ENCODE measurements at places on chromosomes 4 and X. TPM values are rescaled to one million over a fixed set of nuclear protein-coding genes. Genes with fewer than 3 reads are reported as not detected.

EDA2R gene
- total RNA-seq: 2.3 TPM

C4orf50 gene
- total RNA-seq: 0.18 TPM

SEC31A gene
- total RNA-seq: 138 TPM

SOWAHD gene
- total RNA-seq: 0.59 TPM

TXK gene
- total RNA-seq: 1.8 TPM

RADX gene
- total RNA-seq: 8.0 TPM

FHDC1 gene
- 0.07 TPM for total RNA-seq

PRICKLE3 gene
- total RNA-seq: 26.9 TPM

MAGEB10 gene
- not detected for total RNA-seq

CBR4 gene
- 17.8 TPM for total RNA-seq

CCKAR gene
- total RNA-seq: not detected

DNA sequence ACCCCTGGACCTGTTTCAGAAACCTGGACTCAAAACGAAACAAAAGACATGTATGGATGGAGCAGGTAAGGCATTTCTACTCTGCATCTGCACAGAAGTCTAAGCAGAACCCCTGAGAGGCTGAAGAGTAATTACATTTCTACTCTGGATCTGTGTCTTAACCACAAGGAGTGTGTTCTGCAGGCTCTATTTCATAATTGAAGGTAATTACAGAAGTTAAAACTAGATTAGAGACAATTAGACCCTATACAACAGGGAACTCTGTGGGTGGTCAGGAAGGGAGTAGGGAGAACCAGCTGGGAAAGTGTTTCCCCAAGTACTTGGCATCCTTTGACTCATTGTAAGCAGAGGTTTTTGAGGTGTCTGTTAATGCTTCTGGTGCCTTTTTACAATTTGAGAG is 69.8 kb downstream of the IGSF1 start:
- no peaks in the 10 kb centered on the region for H3K36me3 ChIP-seq
- H3K27ac ChIP-seq: no peak overlapping the region
- no peaks in the 10 kb centered on the region for H3K27me3 ChIP-seq
- no peak overlapping the region for H3K4me3 ChIP-seq

DNA sequence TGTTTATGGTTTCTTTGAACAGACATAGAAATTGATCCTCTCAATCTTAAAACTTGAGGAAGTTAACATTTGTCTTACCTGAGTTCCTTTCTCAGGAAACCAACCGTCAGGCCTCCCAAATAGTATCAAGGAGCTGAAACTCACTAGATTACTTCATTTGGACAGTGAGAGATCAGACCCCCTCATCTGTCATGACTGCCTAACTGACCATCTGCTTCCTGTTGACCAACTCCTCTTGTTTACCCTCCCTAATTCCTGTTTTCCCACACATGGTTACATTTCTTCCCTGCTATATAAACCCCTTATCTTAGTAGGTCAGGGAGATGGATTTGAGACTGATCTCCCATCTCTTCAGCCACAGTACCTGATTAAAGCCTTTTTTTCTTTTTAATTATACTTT is 46.2 kb upstream of the NMU start:
- no peak for DNase-seq
- no peaks in the 10 kb centered on the region for H3K4me1 ChIP-seq
- no peaks in the 10 kb centered on the region for H3K36me3 ChIP-seq
- no peak overlapping the region for H3K4me3 ChIP-seq
- no peak overlapping the region for H3K27ac ChIP-seq
- H3K27me3 ChIP-seq: peaks cover 2% of the 10 kb centered on the region

GRCh38 chr4:46425775-46426400 is 36.0 kb upstream of the GABRA2 start:
- H3K27ac ChIP-seq: no peak overlapping the region
- no peak for DNase-seq
- no peak overlapping the region for H3K4me3 ChIP-seq
- no peaks in the 10 kb centered on the region for H3K27me3 ChIP-seq

GRCh38 chrX:13888284-13888683 is 71.4 kb upstream of the GPM6B start:
- H3K36me3 ChIP-seq: no peaks in the 10 kb centered on the region
- no peak for DNase-seq
- no peak overlapping the region for H3K27ac ChIP-seq
- no peaks in the 10 kb centered on the region for H3K27me3 ChIP-seq
- H3K4me1 ChIP-seq: no peaks in the 10 kb centered on the region

- no peaks in the 10 kb centered on the region for H3K27me3 ChIP-seq
- no peak overlapping the region for H3K4me3 ChIP-seq
- no peak for DNase-seq
- peaks cover 17% of the 10 kb centered on the region for H3K36me3 ChIP-seq
- no peaks in the 10 kb centered on the region for H3K4me1 ChIP-seq
These were observed 335.5 kb downstream of the ARHGAP10 start for GRCh38 chr4:148067301-148067916.

- DNase-seq: no peak
- H3K27ac ChIP-seq: no peak overlapping the region
- peaks cover 9% of the 10 kb centered on the region for H3K4me1 ChIP-seq
These were observed 21.4 kb upstream of the SEL1L3 start for GRCh38 chr4:25884031-25884782.

- peaks cover 75% of the 10 kb centered on the region for H3K36me3 ChIP-seq
- H3K4me1 ChIP-seq: peaks cover 55% of the 10 kb centered on the region
- DNase-seq: no peak
- no peak overlapping the region for H3K27ac ChIP-seq
These were observed 49.2 kb downstream of the IRF2 start for GRCh38 chr4:184424993-184425758.

GRCh38 chr4:27484216-27484615 is 623.6 kb downstream of the STIM2 start:
- no peaks in the 10 kb centered on the region for H3K27me3 ChIP-seq
- H3K4me3 ChIP-seq: no peak overlapping the region
- DNase-seq: no peak
- no peak overlapping the region for H3K27ac ChIP-seq

GRCh38 chr4:37780444-37781130 is 45.9 kb upstream of the PGM2 start:
- no peak overlapping the region for H3K27ac ChIP-seq
- peak; percentile 28 for DNase-seq
- peaks cover 10% of the 10 kb centered on the region for H3K4me1 ChIP-seq
- H3K4me3 ChIP-seq: no peak overlapping the region
- no peaks in the 10 kb centered on the region for H3K27me3 ChIP-seq

DNA sequence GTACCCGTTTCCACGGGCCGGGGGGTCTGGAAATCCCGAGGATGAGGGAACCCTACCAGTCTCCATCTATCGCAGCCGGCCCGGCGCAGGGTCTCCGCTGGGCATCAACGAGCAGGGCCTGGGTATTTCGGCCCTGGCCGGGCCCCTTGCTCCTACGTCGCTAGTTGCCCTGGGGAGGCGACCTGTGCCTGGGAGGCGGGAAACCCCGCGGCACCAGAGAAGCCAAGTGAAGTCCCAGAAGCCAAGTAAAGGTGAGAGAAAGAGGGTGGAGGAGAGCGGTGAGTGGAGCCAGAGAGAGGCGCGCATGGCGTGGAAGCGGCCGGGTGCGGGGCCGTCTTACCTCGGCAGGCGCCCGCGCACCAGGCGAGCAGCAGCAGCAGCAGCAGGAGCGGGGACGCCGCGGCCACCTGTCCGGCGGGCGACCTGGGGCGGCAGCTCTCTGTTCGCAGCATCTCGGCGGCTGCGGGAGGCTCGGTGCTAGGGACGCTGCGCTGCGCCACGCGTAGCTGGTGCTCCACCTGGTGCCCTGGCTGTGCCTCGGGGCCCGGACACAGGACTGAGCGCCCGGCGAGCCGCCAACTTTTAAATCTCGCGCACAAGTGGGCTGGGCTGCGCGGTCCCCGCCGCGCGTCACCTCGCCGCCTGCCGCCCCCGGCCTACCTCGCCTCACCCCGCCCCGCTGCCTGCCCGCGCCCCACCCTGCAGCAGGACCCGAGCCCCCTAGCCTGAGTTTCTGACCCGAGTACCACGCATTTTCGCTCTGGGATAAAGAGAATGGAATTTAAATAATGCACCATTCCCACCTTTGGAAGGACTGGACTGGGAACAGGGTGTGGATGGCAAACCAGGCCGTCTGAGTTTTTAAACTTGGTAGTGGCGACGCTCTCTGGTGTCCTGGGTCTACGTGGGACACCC is at the start of gene NMU:
Gene NMU, minus strand, starts transcription at position 558 of the 915 bp plus-strand sequence. Its CDS starts 106 bp downstream, at position 452.
- peaks cover 12% of the 10 kb centered on the region for H3K4me1 ChIP-seq
- H3K4me3 ChIP-seq: peak within 1 kb of the TSS; percentile 49
- H3K36me3 ChIP-seq: no peaks in the 10 kb centered on the region
- H3K27me3 ChIP-seq: peaks cover 61% of the 10 kb centered on the region
- no peak within 1 kb of the TSS for H3K27ac ChIP-seq
- peak; percentile 9 for DNase-seq

DNA sequence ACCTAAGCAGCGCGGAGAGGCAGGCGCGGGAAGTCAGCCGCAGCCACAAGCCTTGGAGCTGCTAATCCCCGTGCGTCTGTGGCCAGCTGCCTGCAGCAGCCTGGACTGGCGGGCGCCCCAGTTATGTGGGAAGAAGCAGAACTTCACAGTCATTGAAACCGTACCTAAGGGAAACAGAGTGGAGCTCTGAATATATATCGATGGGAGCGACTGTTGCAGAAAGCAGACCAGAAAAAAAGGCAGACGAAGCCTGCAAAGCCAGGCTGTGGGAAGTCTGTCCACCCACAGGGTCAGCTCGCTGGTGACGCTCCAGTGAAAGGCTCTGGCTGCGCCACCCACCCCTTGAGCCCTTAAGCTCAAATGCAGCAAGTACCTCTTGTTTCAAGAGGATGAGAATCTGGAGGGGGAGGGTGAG is 24.7 kb downstream of the KCNE5 start:
- no peaks in the 10 kb centered on the region for H3K36me3 ChIP-seq
- DNase-seq: no peak
- H3K4me3 ChIP-seq: no peak overlapping the region
- peaks cover 2% of the 10 kb centered on the region for H3K4me1 ChIP-seq

- peak overlapping the region; percentile 32 for H3K27ac ChIP-seq
- no peak overlapping the region for H3K4me3 ChIP-seq
- H3K27me3 ChIP-seq: no peaks in the 10 kb centered on the region
- no peak for DNase-seq
- H3K4me1 ChIP-seq: peaks cover 9% of the 10 kb centered on the region
- peaks cover 31% of the 10 kb centered on the region for H3K36me3 ChIP-seq
These were observed 8.8 kb downstream of the LARP7 start for GRCh38 chr4:112645541-112646329.

- no peak for DNase-seq
- no peak overlapping the region for H3K27ac ChIP-seq
- H3K4me1 ChIP-seq: no peaks in the 10 kb centered on the region
- H3K27me3 ChIP-seq: no peaks in the 10 kb centered on the region
- H3K36me3 ChIP-seq: no peaks in the 10 kb centered on the region
These were observed 84.8 kb downstream of the TMEM144 start for GRCh38 chr4:158295053-158295452.

DNA sequence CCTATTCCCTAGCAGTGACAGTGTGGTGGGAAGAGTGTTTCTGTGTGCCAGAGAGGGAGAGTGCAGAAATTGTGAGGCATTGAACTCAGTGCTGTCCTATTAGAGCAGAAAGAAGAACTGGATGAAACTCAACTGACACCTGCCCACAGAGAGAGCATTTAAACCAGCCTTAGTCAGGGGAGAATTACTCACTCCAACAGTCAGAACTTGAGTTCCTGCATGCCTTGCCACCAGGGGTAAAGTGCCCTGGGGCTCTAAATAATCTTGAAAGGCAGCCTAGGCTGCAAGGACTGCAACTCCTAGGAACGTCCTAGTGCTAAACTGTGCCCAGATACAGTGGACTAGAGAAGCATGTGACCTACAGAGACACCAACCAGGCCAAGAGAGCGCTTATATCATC is 12.8 kb downstream of the CYSLTR1 start:
- peaks cover 47% of the 10 kb centered on the region for H3K4me1 ChIP-seq
- peak overlapping the region; percentile 19 for H3K4me3 ChIP-seq
- H3K27me3 ChIP-seq: no peaks in the 10 kb centered on the region
- no peak for DNase-seq

DNA sequence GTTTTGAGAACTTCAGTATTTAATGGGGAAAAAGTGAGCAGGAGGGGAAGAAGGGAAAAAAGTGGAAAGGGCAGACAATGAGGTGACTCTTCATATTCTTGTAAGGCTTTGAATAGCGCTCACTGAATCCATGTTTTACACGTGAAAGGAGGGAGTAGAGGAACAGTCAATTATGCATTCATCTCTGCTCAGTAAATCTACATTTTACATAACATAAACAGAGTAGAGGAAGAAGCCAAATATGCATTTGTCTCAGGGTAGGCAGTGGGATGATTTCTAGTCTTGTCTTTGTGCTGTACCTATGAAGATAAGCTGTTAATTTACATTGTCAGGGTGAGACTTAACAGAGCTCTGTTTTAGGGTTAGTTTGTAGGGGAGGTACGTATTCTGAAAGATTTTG is 19.4 kb upstream of the ELF2 start:
- H3K4me1 ChIP-seq: no peaks in the 10 kb centered on the region
- H3K27me3 ChIP-seq: peaks cover 34% of the 10 kb centered on the region
- no peak for DNase-seq
- no peak overlapping the region for H3K4me3 ChIP-seq
- no peaks in the 10 kb centered on the region for H3K36me3 ChIP-seq

- no peaks in the 10 kb centered on the region for H3K36me3 ChIP-seq
- H3K27me3 ChIP-seq: no peaks in the 10 kb centered on the region
- no peak overlapping the region for H3K27ac ChIP-seq
- no peak overlapping the region for H3K4me3 ChIP-seq
- DNase-seq: no peak
- peaks cover 5% of the 10 kb centered on the region for H3K4me1 ChIP-seq
These were observed 4.2 kb upstream of the ZXDB start for GRCh38 chrX:57587607-57588006.

DNA sequence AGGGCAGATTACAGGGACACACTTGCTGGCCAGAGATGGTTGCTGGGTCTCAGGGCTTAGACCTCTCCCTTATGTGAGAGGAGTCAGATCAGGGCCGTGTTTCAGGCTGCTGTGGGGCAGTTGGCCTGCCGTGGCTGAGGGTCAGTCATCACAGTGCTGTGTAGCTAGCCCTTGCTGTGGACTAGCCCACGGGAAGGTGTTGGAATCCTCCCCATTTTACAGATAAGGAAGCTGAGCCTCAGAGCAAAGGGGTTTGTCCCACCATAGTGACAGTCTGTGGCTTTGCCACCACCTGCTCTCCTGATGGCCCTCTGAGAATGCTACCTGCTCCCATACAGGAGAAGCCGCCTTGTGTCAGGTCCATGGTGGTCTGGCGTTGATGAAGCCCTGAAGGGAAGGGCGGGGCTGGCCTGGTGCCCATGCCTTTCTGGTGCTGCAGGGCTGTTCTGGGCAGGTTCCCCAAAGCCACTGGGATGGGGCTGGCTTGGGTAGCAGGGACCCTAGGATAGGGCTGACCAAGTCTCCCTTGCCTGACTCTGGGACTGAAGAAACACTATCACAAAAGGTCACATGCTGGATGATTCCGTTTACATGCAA is 2.4 kb upstream of the FAM53A start:
- H3K36me3 ChIP-seq: peaks cover 17% of the 10 kb centered on the region
- H3K27me3 ChIP-seq: no peaks in the 10 kb centered on the region
- no peak for DNase-seq
- peak overlapping the region; percentile 14 for H3K4me3 ChIP-seq
- peaks cover 11% of the 10 kb centered on the region for H3K4me1 ChIP-seq

DNA sequence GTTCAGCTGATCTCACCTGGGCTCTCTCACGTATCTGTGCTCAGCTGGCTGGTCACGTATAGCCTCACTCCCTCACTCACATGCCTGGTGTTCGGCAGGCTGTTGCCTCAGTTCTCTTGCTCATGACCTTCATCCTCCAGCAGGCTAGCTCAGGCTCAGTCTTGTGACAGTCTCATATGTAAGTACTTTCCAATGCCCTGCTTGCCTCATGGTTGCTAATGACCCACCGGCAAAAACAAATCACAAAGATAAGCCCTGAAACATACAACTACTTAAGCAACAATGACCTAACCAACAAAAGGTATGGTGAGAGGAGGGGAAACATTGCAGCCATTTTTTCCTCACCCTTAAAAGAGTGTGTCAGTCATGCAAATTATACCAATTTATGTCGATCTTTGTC is 25.0 kb downstream of the MEPE start:
- no peak overlapping the region for H3K4me3 ChIP-seq
- H3K36me3 ChIP-seq: no peaks in the 10 kb centered on the region
- H3K4me1 ChIP-seq: no peaks in the 10 kb centered on the region
- no peak for DNase-seq
